ENCODE measurements at places on chromosomes 11 and 22.

- DNase-seq, result no peak
Observed at GRCh38 chr22:44495629-44496028, 2.4 kb downstream of the RTL6 start.

DNA sequence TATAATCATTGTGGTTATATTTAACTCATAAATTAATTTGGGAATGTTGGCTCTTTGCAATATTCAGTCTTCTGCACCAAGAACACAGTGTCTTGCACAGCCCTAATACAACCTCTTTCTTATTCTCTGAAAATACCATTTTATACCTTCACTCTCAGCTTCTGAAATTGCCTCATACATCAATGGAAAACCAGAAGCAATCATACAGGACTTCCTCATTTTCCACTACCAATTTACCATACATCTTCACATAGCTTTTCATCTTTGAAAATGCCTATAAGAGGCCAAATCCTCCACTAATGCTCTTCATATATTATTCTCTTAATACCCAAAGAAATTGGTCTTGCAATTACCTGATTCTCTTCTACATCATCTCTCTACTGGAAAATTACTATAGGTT lies 4.3 kb upstream of the OR2AG1 start:
- no peak for DNase-seq

DNA sequence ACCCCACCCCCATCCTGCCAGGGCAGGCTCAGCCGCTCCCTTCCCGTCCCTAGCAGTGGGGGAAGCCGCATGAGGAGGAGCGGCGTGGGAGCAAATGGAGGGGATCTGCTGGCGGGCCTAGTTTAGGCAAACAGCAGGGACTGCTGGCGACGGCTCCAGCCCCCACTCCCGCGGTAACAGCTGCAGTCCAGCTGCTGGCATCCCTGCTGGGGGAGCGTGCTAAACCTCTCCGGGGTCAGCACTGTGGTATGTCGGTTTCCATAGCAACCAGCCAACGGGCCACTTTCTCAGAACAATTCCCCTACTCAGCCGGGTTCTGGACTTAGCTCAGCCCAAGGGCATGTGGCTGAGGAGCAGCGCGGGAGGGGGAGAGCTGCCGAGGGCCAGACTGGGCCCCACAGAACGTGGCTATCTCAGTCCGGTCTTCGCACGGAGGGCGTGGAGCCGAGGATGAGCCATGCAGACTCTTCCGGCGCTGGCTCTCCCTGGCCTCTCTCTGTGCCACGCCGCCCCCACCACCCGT lies 98.8 kb downstream of the PKNOX2 start:
- DNase-seq, result peak; percentile 60

GRCh38 chr11:46331282-46331984 lies 15.8 kb upstream of the DGKZ start:
- DNase-seq, result no peak

DNA sequence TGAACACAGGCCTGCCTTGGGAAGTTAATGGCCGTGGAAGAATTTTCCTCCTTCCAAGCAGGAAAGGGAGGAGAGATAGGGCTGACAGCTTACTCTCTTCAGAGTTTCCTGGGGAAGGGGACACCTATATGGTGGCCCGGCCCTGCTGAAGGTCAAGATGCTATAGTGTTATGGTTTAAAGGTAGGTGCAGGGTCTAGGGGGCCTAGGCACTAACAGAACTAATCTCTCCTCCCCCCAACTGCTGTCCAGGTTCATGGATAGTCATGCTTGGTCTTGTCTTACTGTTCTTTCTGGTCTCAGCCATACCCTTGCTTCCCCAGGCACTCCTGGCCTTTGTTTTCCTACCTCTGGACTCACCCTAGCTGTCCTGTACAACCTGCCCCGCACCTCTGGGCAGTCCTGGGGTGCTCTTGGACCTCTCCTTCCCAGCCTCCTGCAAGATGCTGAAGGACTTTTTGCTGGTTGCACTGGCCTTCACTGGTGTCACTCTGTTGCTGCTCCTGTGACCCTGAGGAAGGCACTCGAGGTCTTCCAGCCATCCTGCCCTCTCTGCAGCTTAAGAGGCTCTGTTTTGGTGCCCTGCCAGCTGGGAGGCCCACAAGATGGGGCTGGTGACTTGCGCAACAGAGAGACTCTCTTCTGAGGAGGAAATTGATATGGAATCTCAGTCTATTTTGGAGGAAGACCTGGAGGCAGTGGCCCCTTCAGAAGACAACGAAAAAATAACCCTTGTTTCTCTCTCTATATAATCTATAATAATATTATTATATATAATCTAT lies 17.9 kb downstream of the SEC14L3 start:
- no peak for DNase-seq

- no peak for DNase-seq
Observed at GRCh38 chr22:36562261-36562835, 33.4 kb upstream of the EIF3D start.

DNA sequence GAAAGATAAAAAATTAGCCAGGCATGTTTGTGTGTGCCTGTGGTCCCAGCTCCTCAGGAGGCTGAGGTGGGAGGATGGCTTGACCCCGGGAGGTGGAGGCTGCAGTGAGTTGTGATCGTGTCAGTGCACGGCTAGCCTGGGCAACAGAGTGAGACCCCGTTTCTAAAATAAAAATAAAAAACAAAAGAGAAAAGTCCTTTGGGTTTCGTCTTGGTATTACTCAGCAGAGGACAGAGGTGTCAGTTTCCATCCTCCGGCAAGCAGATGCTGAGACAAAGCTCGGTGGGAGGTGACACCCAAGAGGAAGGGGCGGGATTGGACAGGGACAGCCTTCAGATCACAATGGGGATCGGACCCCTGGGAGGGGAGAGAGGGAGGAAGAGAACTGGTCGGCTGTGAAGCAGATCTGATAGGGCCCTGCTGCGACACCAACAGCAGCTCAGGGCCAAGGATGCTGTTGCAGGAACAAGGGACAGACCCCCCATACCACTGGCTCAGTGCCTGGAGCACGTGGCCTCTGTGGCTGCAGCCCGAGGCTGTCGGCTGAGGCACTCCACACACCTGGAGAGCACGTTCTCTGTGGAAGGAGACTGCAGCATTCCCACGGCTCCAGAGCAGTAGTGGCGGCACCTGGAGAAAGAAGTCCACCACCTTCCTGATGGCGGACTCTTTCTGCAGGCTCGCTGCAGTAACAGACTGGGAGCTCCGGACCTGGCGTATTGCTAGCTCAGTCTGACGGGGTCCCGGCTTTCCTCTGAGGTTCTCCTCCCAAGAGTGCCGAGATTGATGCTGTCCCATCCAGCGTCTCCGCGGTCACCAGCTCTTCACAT lies 5.2 kb upstream of the BID start:
- no peak for DNase-seq

- DNase-seq, result no peak
Observed at GRCh38 chr11:70912226-70912840, 340.0 kb downstream of the SHANK2 start.

- no peak for DNase-seq
Observed at GRCh38 chr11:56522008-56522407, 21.0 kb downstream of the OR5M11 start.

DNA sequence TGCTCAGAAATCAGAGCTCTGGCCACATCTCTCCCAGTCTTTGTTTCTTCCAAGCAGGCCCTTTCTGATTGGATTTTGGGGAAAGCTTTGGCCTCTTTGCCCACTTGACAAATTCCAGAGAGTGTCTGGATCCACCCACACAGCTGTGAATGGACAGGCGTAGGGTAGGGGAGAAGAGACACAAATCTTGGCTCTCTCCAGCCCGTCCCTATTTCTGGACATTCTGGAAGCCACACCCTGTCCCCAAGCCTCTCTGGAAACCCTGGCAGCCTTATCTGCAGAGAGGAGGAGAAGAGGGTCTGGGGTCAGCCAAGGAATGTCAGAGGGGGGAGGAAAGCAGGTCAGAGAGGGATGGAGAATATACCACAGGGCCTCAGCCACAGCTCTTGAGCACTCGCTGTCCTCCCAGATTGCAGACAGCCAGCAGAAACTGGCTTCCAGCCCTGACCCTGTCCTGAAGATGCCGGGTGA lies 59.5 kb upstream of the WNT11 start:
- peak; percentile 43 for DNase-seq

DNA sequence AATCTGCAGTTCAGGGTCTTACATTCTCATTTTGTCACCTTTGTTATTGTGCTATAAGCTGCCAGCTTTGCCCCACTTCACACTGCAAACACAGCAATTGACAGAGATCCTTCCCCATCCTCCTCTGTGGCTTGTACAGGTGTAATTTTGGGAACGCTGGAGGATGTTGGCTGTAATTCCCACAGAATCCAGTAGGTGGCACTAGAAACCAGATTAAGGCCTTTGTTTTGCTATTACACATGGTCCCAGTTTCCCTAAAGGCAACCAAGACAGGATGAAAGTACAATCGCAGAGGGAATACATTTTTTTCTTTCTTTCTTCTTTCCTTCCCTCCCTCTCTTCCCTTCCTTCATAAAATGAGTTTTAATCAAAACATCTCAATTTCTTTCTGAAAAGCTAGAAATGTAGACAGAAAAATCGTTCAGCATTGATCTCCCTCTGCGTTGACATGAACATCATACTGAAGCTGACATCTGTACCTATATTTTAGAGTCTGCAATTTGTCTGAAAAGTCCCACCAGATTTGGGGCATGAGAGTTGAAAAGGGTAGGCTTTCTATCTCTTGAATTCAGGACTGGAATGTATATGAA lies 21.3 kb upstream of the NELL1 start:
- DNase-seq, result peak; percentile 22

GRCh38 chr11:95516175-95516574 lies 273.4 kb downstream of the FAM76B start:
- no peak for DNase-seq

GRCh38 chr11:34647131-34647530 lies 26.2 kb downstream of the EHF start:
- no peak for DNase-seq

DNA sequence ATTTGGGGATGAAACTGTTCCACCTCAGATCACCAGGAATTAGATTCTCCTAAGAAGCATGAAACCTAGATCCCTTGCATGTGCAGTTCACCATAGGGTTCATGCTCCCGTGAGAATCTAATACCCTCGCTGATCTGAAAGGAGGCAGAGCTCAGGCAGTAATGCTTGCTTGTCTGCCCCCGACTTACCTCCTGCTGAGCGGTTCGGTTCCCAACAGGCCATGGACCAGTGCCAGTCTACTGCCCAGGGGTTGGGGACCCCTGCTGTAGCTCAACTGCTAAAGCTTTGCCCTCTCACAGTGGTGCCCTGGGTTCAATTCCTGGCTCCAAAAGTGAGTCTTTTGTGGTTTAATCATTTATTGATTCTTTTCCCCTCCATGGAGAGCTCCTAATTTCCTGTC lies 3.4 kb downstream of the JAML start:
- no peak for DNase-seq

- no peak for DNase-seq
Observed at GRCh38 chr22:47357493-47357892, 595.0 kb downstream of the TBC1D22A start.

GRCh38 chr11:6199174-6199810 lies at the start of gene OR52W1:
TSS of gene OR52W1 (plus strand) at chr11:6199224. CDS start at chr11:6199224, 0 bp downstream.
- no peak for DNase-seq

GRCh38 chr11:97247601-97248000 lies 857.8 kb downstream of the JRKL start:
- DNase-seq, result no peak

- DNase-seq, result no peak
Observed at GRCh38 chr11:86183694-86184093, 60.9 kb upstream of the EED start.

DNA sequence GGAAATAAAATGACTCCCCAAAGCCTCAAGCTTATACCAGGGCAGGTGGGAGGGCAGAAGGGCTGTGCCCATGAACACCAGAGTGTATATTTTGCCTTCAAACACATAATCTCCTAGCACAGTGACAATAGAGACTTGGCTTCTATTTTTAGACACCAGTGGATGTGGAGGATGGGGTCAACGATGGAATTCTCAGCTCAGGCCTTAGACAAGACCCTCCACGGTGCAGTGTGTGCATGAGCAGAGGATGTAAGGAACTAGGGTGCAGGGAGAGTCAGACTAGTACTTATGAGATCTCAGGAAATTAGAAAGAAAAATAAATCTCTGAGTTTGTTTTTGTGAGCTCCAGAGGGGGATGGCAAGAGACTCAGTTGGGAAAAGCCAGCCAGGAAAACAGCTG lies 113.6 kb upstream of the CADM1 start:
- no peak for DNase-seq

DNA sequence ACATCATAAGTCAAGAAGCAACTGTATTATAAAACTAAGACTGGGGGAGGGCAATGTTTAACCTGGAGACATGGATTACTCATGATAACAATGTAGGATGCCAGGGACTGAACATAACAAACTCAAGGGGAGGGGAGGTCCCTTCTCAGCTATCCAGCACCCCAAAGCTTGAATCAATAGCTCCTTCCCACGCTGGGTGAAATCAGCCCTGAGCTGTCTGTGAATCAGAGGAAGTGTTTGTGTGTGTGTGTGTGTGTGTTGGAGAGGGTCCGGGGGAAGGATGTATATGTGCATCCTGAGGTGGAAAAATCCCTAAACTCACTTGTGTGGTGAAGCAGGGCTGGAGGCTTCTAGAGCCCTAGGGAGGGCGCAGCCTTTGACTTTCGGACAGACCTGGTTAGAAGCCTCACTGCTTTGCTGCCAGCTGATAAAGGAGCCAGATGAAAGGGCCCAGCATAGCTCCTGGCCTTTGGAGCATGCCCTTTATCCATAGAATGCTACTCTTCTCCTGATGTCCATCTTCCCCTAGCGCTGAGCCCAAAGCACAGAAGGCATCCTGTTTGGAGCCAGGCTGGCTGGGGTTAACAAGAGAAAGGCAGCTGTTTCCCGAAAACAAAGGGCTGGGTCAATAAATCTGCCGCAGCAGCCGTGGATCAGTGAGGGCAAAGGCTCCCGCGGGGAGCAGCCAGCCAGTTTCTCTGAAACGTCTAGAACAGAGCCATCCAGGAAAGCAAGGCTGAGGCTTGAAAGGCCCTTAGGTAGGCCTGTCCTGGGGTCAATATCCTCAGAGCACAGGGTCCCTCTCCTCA lies 35.8 kb downstream of the TNKS1BP1 start:
- DNase-seq, result peak; percentile 25

DNA sequence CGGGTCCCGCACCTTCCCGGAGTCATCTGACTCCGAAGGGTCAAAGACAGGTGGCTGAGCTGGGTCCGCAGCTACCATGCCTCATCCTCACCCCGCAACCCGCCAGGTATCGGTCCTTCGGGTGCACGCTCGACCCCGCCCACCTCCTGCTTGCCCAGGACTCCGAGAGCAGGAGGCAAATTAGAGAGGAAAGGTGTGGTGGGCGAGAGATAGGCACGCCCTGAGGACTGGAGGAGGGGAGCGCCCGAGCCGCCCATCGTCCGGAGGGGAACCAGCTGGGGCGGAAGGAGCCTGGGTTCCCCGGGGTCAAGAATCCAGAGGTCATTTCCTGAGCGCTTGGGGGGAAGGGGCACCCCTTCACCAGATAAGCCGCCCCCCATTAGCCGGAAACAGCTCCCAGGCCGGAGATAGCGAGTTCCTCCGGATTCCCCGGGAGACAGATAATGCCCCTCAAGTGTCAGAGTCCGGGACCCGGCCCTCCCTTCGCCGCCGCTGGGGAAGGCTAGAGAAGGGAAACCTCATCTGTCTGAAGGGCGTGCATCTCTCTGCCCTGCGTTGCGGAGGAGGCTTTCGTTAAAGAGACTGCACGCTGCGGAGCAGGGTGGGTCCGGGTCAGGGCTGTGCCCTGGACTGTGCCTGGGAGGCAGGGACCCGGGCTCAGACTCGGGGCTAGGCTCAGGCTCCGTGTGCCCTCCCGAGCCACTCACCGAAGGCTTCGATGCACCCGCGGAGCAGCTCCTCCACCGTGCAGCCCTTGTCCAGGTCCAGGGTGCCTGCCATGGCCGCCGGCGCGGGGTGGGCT lies 1.7 kb downstream of the RASGRP2 start:
- DNase-seq, result no peak

Data from adrenal gland (tissue), 19 donors.